ENCODE measurements at places on chromosomes 1 and 21.

DNA sequence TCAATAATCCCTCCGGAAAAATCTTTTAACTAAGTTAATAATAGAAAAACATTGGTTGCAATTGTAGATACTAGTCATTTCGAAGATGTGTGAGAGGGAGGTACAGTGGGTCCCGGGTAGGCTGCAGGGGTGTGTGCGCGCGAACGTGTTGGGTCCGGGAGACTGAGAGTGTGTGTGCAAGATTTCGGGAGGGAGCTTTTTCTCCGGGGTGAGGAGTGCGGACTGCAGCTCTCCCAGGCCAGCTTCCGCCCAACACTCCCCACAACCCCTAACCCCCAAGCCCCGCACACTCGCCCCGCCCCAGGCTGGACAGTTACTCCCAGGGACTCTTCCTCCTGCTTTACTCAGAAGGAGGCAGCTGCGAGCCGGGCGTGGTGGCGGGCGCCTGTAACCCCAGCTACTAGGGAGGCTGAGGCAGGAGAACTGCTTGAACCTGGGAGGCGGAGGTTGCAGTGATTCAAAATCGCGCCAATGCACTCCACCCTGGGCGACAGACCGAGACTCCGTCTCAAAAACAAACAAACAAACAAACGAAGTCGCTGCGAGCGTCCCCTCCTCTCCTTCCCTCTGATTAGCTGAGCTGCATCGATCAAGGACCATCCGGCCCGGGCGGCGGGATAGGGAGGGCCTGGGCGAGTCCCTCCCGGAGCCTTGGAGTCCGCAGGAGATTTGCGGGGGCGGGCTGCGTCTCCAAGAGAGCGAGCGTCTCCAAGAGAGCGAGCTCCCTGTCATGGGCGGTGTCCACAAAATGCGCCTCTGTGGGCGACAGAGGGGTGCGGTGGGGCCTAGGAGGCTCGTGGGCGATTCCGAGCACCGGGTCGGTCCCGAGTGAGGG lies 28.3 kb upstream of the PPM1J start:
- no peak for DNase-seq

- DNase-seq: peak; percentile 66
These were observed 13.1 kb downstream of the MAP1LC3C start for GRCh38 chr1:241985787-241986186.

DNA sequence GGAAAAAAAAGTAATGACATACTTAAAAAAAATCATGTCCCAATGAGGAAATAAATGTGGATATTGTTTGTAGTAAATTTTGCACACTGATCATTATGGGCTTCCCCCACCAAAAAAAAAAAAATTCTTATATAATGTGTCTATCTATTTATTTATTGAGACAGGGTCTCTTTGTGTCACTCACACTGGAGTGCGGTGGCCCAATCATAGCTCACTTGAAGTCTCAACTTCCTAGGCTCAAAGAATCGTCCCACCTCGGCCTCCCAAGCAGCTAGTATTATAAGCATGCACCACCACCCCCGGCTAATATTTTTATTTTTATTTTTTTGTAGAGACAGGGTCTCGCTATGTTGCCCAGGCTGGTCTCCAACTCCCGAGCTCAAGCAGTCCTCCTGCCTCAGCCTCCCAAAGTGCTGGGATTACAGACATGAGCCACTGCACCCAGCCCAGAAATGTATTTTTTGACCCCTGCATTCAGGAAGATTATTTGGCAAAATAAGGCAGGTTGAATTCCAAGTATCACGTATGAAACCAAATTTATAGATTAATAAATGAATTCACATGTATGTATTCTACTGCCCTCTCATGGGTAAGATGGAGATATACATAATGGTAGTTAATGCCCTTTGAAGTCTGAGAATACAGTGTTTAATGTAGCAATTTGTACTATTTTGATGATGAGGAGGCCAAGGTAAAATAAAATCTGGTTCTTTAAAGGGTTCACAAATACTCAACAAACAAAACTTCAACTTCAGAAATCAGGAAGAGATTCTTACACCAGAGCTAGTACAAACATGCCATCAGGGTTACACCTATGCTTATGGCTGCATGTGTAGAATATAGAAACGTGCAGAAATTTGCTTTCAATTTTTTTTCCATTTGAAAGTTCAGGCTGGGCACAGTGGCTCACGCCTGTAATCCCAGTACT lies 1.4 kb upstream of the DENND2C start:
- DNase-seq: no peak

- DNase-seq: no peak
These were observed 6.3 kb upstream of the ERRFI1 start for GRCh38 chr1:8032366-8032910.

DNA sequence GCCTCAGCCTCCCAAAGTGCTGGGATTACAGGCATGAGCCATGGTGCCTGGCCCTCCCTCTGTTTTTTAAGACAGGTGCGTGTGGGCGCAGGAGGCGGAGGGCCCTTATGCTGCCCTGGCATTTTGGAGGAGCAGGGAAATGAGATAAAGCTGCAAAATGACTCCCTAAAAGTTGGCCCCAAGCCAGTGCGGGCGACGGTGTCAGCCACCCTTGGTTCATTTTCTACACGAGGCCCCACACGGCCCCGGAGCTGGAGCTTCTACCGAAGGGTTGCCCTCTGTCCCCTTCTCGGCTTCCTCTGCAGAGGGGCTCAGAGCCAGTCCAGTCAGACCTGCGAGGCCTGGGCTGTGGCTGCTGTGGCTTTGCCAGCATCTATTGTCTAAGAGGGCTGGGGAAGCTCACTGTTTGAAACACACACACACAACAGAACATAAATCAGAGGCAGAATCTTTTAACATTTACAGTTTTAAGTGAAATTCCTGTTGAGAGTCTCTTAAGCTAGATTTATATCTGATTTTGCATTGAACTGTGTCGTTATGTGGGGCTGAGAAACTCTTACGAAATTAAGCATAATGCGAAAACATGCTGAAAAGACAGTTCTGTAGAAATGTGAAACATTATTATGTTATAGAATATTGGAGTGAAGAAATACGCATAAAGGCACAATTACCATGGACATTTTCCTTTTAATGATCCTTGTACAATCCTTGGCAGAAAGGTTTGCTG lies 255.9 kb downstream of the CAMTA1 start:
- no peak for DNase-seq

DNA sequence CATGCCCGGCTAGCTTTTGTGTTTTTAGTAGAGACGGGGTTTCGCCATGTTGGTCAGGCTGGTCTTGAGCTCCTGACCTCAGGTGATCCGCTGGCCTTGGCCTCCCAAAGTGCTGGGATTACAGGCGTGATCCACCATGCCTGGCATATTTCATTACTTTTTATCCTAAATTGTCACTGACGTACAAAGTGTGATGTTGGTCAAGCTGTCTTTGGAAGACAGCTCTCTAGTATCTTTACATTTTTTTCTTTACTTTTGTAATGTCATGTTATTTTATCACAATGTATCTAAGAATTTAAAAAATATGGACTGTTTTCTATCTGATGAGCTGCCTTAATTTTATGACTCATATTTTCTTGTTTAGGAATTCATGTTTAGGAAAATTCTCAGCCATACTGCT lies 72.2 kb downstream of the SPATA17 start:
- no peak for DNase-seq

DNA sequence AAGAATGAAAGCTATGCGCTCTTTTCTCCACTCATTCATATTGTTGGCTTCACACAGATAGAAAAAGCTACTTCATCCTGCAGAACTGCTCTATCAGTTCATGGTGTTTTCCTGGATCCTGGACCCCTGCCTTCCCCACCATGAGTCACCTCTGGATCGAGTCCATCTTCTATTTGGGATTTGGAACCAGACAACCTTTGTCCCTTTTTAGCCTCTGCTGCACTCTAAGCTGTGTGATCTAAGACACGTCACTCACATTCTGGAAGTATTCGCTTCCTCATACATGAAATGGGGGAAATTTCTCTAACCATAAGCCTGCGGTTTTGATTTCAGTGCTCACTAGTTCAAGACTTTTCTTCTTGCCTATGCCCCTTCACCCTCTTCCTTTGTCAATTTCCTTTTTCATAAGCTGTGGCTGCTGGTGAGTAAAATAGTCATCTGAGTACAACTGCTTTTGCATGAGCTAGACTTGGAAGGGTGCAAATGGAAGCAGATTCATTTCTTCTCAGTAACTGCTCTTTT lies 14.1 kb upstream of the DEGS1 start:
- no peak for DNase-seq

DNA sequence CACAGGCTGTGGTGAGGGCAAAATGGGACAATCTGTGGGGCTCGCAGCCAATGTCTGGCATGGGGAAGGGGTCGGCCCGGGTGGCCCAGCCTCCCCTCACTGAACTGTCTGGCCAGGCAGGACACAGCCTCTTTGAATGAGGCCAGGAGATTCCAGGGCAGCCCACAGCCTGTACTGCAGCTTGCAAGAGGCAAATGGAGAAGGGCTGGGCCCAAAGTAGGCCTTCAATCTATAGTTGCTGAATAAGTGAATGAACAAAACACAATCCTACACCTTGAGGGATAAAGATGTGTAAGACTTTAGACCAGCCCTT lies 23.2 kb downstream of the SLC27A3 start:
- no peak for DNase-seq

GRCh38 chr1:201095581-201095980 lies 16.6 kb downstream of the CACNA1S start:
- no peak for DNase-seq

DNA sequence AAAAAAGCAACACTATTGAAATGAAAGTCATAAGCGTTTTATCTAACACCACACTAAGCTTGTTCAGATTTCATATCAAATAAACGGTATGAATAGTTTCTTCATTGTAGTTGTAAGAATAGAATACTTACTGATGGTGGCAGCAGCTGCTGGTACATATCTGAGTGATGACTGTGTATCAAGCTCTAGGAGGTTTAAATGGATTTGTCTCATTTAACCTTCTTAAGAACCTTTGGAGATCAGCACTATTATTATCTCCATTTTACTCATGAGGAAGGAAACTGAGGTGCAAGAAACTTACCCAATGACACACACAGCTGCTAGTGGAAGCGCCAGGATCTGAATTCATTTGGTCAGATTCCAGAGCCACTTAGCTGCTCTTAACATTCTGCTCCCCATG lies 104.0 kb downstream of the EIF4G3 start:
- DNase-seq: no peak

GRCh38 chr1:201142849-201143725 lies 11.2 kb downstream of the TMEM9 start:
- no peak for DNase-seq

GRCh38 chr1:51421964-51422363 lies 91.6 kb upstream of the TTC39A start:
- peak; percentile 28 for DNase-seq

DNA sequence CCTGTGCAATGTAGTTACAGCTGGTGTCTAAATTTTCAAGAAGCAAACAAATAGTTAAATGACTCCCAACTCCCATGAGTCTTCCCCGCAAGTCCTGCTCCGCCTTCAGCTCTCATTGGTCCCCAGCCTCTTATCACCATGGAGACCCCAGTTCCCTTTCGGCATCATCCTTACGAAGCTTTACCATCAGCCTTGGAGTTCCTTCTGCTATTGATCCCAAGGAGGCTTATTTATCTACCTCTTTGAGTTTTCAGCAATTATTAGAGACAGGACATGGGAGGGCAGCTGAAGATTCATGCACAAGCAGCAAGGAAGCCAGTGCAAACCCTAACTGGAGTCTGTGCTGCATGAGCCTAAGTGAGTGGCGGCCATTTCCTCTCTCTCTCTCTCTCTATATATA lies 12.3 kb downstream of the KCNA2 start:
- peak; percentile 6 for DNase-seq

GRCh38 chr1:167502192-167502551 lies 16.2 kb downstream of the CD247 start:
- DNase-seq: no peak

DNA sequence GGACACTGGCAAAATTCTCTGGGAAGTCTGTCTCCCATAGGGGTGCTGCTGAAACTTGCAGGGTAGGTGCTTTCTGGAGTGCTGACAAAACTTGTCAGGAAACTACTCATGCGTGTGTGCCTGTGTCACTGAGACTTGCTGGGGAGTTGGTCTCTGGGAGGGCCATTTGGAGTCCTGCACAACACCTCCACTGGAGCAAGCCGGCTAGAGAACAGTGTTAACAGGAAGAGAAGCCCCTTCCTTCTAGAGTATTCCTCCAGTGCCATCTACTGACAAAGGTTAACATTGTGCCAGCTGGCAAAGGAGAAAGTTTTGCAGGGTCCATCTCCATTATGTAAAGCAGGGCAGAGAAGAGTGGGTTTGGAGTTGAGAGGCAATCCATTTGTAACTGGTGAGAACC lies 30.0 kb downstream of the ZMYM4 start:
- DNase-seq: peak; percentile 24

DNA sequence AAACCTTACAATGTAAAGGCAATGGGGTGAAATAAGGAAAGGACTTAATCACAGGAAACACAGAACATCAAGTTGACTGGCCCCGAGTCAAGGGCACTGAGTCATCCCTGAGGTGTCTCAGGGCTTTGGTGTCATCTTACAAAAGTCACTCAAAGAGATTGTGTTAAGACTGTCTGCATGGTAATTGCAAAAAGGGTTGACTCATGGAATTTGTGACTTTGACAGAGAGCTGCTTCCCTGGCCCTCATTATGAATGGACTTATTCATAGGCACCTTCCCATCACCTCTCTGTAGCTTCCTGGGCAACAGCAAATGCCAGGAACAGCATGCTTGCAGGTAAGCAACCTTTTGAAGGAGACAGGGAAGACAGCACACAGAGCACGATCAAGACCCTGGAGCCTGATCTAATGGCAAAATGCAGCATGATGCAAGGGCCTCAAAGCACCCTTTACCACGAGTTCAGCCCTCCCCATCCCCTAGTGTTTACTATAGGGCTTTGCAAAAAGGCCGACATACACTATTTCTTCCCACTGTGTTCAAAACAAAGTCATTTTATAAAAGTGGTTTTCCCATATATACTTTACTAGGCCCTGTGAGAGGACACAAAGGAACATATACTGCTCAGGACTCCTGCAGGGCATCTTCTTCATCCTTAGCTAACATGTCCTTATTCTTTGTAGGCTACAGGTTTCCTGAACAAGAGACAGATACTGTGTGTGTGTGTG lies 17.1 kb downstream of the ZP4 start:
- peak; percentile 54 for DNase-seq

DNA sequence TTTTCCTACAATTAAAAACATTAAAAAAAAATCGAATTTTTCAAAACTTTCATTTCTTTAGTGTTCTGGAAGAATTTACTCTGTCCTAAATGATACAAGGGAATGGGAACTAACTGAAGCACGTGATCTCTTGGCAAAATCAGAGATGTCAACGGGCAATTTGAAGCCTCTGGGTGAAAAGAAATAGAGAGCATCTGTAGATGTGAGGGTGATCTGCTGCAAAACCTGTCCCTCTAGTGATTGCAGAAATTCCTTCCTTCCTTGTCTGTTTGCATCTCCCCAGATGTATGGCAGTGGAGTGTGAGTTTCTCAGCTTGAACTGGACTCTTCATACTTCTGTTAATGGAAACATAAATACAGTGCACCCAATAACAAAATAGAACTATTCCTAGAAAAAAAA lies 100.5 kb upstream of the S1PR1 start:
- no peak for DNase-seq

DNA sequence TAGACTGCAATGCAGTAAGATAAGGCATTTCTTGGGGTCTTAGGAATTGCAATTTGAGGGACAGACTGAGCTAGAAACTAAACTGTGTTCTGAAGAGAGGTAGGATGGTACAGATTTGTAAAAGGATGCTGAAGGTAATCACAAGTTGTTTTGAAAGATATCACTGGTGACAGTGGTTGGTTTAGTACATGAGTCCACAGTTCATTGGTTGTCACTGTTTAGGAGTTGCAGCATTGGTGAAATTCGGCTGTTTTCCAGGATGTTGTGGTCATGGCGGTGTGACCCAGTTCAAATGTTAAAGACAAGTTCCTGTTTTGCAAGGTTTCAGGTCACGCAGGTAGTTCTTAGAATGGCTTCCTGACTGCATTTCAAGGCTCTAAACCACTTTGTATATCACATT lies 292.8 kb upstream of the B3GALT2 start:
- no peak for DNase-seq

Data from NCI-H69 (cell line).